RKO (cell line): ENCODE measurements at places on chromosomes 4 and X.
A peak's percentile ranks its signal among the peaks of the same experiment; 100 is the strongest.

DNA sequence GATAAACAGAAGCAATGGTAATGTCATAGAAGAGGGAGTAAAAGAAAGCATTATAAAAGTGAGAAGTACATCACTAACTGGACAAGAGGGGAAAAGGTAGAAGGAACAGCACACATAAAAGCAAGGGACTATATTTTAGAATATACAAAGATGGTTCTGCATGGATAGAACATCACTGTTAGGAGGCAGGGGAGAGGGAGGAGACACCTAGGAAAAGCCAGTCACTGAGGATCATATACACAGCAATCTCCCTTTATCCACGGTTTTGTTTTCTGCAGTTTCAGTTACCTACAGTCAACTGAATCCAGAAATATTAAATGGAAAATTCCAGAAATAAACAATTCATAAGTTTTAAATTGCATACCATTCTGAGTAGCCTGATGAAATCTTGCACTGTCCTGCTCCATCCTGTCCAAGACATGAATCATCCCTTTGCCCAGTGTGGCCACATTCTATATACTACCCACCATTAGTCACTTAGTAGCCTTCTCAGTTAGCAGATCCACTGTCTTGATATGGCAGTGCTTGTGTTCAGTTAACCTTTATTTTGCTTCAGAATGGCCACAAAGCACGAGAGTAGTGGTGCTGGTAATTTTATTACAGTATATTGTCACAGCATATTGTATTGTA, 74.2 kb downstream of the PPA2 start:
- peak; percentile 86 for DNase-seq

DNA sequence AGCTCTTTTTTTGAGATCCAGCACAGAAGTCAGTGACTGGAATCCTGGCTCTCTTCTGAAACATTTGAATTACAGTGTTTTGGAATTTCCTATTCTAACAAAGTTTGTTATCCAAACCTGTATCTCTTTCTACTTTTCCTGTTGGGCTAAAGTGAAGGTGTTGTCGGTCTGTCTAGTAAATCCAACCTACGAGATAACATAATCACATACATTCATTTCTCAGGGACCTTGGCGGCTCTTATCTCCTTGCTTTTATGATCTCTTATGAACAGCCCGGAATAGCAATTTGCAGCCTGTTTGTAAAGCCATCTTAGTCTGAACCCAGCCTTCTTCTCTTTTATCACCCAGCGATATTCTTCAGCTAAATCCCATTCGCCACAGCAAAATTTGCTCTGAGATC, 14.5 kb downstream of the PPARGC1A start:
- no peak for DNase-seq

- no peak for DNase-seq
Measured at GRCh38 chr4:162350331-162350730, 186.5 kb upstream of the FSTL5 start.

DNA sequence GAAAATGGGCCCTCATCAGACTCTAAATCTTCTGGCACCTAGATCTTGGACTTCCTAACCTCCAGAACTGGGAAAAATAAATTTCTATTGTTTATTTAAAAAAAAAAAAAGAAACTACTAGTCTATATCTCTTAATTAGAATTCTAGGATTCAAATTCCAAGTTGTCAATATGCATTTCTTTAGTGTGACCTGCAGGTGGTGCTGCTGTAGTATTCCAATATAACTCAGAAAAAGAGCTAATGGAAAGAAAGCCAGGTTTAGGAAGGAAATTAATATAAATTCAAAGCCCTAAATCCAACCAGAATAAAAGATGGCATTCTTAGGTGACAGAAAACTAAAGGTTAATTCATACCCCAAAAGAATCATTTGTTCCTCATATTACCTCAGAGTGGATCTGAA, 80.0 kb upstream of the NALF2 start:
- peak; percentile 54 for DNase-seq

- no peak for DNase-seq
Measured at GRCh38 chr4:25727711-25728493, 72.3 kb downstream of the SLC34A2 start.

GRCh38 chr4:36244257-36245082, at the start of gene ARAP2:
ARAP2 (minus strand) TSS chr4:36244514; CDS start chr4:36229486, 15,028 bp downstream.
- peak; percentile 81 for DNase-seq

DNA sequence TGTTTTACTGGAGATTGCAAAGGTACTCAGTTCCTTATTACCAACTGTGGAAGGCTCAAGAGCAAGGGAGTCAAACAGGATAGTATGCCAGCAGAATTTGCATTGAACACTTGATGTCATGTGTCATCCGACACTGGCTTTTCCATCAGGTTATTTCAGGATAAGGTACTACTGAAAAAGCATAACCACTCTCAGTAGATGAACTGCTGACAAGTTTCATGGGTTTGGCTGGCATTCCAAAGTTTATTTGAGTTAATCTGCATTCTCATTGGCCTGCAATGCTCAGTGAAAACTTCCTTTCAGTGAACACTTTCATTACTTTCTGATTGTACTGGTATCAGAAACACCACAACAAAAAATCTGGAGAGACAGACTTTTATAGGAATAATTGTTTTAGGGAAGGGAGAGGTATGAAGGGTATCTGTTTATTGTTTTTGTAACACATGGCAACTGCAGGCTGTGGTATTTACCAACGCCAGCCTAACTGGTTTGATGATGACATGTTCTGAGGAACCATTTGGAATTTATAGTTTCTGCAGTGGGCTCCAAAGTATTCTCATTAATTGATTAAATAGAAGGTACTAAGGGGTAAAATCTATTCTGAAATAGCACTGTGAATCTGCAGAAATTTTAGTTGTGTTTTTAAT, 345.7 kb upstream of the NR3C2 start:
- no peak for DNase-seq

DNA sequence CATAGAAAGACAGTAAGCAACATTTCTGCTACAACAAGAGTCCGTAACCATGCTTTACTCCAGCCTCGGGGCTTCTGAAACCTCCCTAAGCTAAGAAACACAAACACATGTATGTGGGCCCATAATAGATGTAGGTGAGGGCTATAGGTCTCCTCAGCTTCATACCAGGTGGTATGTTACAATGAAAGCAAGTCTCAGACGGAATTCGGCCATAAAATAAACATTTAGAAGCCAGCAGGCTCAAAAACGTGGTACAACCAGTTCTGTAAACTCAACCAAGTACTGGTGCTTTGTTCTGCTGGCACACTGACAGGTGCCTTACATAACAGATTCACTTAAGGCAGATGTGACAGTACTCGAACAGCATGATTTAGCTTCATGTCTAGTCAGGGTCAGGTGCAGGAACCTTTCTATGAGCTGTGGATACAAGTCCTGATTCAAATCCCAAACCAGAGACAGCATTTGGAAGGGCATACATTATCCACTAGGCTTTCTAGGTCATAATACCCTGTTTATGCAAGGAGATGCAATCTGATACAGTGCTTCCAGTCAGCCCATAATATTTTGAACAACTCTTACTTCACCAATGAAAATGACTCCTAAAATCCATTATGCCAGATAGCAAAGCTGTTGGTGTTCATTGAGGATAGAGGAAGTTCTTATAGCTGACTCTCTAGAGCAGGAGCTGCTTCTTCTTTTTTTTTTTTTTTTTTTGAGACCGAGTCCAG, 113.8 kb upstream of the ENPP6 start:
- no peak for DNase-seq

DNA sequence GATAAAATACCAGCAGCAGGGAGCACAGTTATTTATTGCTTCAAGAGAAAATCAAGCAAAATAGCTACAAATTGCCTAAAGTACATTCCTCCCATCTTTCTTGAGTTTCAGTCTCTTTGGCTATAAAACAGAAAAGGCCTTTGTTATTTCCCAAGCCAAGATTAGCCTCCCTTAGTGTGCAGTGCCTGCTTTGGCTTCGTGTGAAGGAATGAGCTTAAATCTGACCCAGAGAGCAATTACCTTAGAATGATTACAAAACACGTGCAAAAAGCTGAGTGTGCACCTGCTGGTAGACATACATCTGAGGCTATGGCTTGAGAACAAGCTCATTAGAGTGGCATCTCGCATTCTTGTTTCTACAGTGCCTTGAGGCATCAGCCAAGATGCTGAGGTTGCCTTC, 250.8 kb downstream of the C4orf33 start:
- no peak for DNase-seq

DNA sequence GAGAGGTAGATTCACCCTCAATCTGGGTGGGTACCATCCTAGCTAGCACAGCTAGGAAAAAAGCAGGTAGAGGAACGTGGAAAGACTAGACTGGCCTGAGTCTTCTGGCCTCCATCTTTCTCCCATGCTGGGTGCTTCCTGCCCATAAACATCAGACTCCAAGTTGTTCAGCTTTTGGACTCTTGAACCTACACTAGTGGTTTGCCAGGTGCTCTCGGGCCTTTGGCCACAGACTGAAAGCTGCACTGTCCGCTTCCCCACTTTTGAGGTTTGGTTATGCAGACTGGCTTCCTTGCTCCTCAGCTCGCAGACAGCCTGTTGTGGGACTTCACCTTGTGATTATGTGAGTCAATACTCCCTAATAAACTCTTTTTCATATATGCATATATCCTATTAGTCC, 36.4 kb upstream of the UGT2B4 start:
- no peak for DNase-seq

DNA sequence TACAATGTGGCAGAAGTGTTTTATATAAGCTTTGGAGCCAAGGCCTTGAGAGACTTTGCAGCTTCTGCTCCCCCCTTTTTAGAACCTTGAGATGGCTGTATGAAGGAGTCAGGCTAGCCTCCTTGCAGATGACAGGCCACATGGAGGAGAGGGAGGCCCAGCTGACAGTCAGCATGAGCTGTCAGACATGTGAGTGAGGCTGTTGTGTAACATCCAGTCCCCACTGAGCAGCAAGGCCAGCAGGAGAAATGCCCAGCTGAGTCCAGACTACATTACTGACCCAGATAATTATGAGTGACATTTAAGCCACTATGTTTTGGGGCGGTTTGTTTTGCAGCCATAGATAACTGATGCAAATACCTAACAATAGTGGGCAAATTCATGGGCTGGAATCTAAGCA, 515.3 kb upstream of the ARX start:
- DNase-seq = peak; percentile 58

- no peak for DNase-seq
Measured at GRCh38 chr4:12118651-12119213, 690.0 kb upstream of the HS3ST1 start.

GRCh38 chrX:113399506-113400192, 559.0 kb upstream of the AMOT start:
- no peak for DNase-seq

DNA sequence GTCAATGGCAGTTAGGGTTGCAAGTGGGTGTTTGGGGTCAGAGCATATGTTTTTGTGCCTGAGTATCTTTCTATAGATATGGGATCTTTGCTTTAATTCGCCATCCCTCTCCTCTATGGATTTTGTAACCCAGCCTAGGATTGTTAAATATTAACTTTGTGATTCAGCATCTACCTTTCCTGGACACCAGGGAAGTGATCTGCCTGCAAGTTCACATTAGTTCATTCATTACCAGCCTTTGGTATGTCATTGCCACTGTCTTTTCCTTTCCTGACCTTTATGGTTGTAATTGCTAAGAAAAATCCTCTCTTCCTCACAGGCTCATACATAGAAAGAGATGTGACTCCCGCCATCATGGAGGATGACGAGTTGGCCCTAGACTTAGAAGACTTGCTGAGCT, 73.8 kb downstream of the KIT start:
- DNase-seq = no peak

DNA sequence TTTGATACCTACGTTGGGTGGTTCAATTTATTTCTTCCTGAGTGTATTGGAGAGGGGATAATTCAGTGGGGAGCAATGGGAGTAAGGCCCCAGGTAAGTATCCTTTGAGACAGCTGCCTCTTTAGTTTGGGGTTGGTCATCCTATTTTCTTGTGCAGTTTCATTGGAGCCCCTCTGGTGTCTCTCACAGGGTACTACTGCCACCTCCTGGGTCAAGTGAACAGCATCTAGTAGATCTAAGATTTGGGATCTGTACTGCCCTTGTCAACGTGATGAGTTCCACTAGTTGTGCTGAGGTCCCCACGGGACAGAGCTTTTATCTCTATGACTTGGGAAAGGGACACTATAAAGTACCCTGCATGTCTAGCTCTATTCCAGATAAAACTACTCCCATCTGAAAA, 80.6 kb downstream of the PBDC1 start:
- peak; percentile 60 for DNase-seq

DNA sequence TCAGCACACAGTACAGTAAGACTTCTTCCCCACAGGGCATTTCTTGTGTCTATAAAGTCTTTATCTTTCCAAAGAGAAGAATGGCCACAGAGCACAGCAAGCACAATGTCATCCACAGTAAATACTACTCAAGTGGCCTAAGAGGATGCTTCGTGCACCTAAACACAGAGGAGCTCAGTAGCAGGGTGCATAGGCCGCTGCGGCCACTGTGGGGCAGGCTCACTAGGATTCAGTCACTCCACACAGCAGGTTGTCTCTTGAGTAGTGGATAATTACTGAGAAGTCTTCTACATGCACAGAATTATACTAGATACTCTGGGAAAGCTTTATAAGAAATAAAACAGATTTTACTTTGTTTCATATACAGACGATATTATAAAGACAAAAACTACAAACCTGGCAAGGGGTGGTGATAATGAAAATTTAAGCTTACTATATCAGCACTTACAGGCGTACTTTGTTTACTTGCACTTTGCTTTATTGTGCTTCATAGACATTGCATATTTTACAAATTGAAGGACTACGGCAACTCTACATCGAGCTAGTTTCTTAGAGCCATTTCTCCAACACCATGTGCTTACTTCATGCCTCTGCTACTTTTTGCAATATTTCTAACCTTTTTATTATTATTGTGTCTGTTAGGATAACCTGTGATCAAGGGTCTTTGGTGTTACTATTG, 78.5 kb downstream of the PRDM5 start:
- peak; percentile 43 for DNase-seq

DNA sequence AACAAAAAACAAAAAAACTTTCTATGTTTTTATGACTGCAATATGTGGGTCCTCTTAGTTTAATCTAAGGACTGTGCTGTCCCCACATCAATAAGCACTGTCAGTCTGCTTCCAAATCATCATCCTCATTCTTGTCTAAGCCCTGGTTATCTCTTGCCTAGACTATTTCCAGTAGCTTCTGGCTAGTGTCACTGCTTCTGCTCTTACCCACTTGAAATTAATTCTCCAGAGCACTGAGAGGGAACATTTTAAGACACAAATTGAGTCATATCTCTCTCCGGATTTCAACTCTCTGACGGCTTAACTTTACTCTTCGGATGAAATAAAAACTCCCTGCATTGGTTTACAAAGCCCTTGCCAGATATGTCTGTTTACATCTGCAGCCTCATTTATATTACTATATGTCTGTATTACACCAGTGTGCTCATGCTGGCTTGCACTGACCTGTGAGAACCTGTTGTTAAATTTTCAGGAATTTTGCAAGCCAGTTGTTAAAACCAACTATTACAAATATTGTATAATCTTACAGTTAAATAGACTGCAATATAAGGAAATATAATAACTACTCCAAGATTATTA, 345.9 kb downstream of the ADGRL3 start:
- no peak for DNase-seq

- no peak for DNase-seq
Measured at GRCh38 chrX:121062289-121062688, 14.9 kb downstream of the GLUD2 start.

DNA sequence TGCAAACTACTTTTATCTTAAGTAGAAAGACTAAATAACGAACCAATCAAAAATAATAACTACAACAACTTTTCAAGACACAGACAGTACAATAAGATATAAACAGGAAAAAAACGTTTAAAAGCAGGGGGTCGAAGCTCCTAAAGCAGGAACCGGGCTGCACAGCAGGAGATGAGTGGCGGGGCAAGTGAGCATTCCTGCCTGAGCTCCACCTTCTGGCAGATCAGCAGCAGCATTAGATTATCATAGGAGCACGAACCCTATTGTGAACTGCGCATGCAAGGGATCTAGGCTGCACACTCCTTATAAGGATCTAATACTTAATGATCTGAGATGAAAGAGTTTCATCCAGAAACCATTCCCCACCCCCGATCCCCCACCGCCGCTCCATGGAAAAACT, 146.2 kb downstream of the TEX11 start:
- DNase-seq = no peak
